Stimulated activated CD8-positive, alpha-beta memory T cell treated with anti-CD3 and anti-CD28 coated beads, Interleukin-2, amount 100 ng/mL, for 1 hour (primary cell): ENCODE measurements at places on chromosomes 7 and 10.

GRCh38 chr10:29646238-29646902 is 11.6 kb upstream of the SVIL start:
- DNase-seq: no peak

DNA sequence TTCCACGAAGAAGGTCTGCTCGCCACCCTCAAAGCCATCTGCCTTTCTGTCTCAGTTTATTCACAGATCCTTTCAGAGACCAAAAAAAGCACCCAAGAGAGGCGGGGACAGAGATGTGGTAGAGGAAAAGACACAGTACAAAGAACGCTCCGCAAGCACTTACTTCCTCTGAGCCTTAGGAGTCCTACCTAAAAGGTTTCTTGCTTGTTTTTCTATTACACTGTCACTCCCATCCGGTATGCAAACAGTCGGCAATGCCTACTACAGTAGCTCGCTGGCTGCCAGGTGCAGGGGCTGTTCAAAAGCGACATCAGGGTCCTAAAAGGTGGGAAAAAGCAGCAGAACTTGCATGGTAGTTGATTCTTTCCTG is 816 bp downstream of the TECPR1 start:
- no peak for DNase-seq

DNA sequence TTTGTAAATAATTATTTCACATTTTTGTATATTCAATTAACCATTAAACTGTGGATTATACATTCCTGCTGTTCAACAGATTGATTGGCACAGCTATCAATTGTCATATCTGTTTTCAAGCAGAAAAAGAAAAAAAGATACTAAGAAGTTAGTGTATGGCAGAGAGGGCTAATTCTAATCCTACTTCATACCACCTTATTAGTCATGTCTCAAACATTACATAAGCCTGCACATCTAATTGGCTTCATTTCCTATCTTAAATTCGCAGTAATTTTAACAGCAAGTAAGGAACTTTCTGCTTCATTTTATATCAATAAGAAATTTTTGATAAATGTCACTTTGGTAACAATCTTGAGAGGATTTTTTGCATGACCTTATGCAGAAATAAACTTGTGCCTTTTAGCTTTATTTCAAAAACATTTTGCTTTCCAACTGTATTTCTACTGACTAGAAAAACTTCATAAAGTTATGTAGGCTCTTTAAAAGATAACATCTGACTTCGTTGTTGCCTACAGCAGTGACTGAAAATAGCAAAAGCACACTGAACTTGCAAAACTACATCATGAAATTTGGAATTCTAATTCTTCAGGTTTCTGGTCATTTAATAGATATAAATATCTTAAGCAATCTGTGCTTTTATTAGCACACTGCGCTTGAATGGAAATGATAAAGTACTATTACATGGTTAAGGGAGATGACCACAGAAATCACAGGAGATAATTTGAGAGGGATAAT is 111.5 kb downstream of the SEMA3C start:
- no peak for DNase-seq

GRCh38 chr10:93390306-93391090 is 91.6 kb downstream of the MYOF start:
- no peak for DNase-seq

- no peak for DNase-seq
These were observed 141.3 kb upstream of the FZD8 start for GRCh38 chr10:35783305-35783838.

GRCh38 chr7:123845823-123846216 is 851 bp downstream of the HYAL4 start:
- no peak for DNase-seq

- no peak for DNase-seq
These were observed 918.1 kb upstream of the POT1 start for GRCh38 chr7:125847692-125848091.

DNA sequence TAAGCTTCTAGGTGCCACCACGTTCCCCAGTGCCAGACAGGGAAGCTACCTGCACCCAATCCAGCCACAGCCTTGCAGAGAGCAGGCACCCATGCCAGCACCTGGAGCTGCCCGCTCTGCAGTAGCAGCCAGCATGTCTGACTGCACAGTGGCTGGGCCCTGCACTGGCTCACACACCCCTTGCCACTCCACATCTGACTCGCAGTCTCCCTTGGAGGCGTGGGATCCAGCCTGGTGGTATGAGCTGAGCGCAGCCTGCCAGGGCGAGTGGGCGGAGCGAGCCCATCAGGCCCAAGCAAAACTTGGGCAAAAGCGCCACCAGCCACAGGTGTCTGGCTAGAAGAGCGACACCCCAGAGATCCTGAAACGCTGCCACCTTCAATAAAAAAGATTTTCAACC is 30.1 kb downstream of the CRTAC1 start:
- no peak for DNase-seq

- no peak for DNase-seq
These were observed 1.0 kb downstream of the PFKP start for GRCh38 chr10:3068201-3068967.

DNA sequence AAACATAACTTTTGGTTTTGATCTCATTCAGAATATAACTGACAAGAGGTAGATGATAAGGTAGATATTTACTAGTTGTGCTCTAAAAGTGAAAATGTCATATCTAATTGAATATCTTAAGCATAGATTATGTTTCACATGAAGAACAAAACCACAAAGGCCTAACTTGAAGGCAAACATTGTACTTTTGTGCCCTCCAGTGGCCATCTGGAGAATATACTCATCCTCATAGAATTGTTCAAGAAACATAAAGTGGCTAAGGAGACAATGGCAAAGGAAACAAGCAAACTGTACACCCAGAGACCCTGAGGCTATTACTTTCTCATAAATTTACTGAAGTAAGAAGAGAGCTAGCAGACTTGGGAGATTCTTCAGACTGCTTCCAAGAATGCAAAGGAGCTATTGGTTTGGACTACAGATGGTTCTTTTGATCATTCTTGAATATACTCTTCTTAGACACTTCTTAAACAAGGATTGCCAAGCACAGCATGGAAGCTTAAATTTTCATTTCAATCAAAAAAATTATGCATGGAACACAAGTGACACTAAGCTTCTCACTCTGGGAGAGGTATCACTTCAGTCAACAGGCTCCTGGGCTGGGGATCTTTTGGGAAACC is 98.2 kb upstream of the DKK1 start:
- no peak for DNase-seq

DNA sequence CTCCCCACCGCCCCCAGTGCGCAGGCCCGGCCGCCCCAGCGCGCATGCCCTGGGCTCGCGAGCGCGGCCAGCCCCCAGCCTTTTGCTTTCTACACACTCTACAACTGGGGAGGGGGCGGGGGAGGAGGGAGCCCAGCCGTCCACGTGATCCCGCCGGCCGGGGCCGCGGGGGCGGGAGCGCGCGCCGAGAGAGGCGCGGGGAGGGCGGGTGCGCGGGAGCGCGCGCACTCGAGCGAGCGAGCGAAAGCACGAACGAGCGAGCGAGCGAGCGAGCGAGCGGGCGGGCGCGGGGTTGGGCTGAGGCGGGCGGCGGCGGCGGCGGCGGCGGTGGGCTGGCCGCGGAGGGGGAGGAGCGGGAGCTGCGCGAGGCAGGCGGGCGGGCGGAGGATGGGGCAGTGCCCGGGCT is at the start of gene AUTS2:
Gene AUTS2 (plus strand): TSS at position 395 of the 406 bp plus-strand sequence. CDS start 1,179 bp downstream, outside the sequence.
- DNase-seq: no peak

DNA sequence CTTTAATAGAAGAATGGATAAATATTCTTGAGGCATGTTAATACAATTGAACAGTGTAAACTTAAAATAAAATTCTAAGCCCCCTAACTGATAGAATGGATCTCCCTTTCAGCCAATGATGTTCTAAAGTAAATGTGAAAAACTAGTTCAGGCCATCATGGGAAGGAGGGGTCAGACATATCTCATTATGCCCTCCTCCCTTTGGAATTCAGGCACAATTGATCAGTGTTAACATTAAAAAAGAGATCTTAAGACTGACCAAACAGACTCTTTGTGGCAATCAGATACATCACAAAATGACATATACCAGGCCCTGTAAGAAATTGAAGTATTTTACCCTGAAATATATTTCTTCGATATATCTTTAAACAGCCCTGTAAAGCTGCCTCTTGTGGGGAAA is 683.0 kb upstream of the LRRTM3 start:
- DNase-seq: no peak

GRCh38 chr7:157271315-157271990 is 65.4 kb upstream of the DNAJB6 start:
- DNase-seq: no peak

DNA sequence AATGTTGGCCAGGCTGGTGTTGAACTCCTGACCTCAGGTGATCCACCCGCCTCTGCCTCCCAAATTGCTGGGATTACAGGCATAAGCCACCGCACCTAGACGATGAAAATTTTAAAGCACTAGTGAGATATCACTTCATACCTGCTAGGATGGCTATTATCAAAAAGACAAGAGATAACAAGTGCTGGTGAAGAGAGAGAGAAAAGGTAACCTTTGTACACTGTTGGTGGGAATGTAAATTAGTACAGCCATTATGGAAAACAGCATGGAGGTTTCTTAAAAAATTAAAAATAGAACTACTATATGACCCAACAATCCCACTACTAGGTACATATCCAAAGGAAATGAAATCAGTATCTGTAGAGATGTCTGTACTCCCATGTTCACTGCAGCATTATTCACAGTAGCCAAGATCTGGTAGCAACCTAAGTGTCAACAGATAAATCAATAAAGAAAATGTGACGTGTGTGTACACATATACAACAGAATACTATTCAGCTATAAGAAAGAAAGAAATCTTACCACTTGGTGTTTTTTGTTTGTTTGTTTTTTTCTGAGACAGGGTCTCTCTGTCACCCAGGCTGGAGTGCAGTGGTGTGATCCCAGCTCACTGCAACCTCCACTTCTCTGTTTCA is 12.5 kb downstream of the MMS19 start:
- no peak for DNase-seq

DNA sequence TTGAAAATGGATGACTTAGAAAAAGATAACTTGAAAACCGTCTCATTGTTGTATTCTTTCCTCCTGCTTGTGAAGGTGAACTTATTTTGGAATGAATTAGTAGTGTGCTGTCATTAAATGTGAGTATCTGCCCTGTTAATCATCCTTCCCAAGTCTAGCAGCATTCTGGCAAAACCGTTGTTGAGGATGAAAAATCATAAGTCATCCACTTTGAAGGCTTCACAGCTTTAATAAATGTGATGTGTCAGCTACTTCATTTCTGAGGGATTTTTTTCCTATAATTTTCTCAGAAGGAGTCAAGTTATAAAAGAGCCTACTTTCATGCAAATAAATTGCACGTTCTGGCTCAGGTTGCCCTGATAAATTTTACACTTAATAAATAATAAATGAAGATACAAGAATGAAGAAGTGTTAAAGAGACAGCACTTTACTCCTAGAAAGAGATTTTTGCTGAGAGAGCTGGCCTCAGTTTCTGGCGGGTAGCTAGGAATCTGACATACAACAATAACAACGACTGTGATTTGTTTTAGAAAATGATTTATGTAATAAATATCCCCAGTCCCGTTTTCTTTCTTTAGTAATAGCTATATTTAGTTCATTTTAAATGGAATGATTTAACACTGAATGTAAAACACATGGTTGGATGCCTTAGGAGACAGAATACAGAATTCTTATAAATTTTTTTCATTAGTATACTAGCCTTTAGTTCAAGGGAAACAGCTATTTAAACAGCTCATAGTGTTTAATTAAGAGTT is 516.5 kb upstream of the KLF6 start:
- DNase-seq: no peak

DNA sequence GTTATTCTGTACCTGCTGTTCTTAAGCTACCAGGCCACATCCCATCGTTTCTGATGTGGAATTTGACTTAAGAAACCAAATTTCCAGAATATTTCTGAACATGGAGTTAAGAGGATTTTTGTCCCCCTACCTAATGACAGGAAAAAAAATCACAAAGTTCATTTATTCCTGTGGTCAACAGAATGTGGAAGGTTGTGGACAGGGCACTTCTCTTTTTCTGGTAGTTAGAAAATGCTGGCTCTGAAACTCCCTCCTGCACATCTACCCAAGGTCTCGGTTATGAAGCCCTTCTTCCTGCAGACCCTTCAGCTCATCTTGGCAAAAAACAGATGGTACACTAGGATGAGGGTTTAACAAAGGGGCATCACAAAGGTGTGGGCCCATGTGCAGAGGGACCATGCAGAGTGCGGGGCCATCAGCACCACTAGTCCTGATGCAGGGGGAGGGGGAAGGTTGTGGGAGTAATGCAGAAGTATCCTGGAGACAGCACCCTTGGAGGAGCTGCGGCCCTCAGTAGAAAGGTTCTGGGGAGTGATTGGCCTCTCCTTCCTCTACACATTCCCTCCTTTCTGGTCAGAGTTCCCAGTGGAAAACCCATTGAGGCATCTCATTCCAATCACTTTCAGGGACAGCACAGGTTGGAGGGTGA is 9.8 kb downstream of the ALOX5 start:
- DNase-seq: no peak

GRCh38 chr10:11177926-11178471 is 160.3 kb downstream of the CELF2 start:
- DNase-seq: no peak

GRCh38 chr10:75403939-75404814 is 2.6 kb upstream of the ZNF503 start:
- no peak for DNase-seq

GRCh38 chr10:6956562-6956961 is 376.5 kb upstream of the PRKCQ start:
- no peak for DNase-seq

- DNase-seq: no peak
These were observed 22.4 kb downstream of the GNG11 start for GRCh38 chr7:93943816-93944540.

DNA sequence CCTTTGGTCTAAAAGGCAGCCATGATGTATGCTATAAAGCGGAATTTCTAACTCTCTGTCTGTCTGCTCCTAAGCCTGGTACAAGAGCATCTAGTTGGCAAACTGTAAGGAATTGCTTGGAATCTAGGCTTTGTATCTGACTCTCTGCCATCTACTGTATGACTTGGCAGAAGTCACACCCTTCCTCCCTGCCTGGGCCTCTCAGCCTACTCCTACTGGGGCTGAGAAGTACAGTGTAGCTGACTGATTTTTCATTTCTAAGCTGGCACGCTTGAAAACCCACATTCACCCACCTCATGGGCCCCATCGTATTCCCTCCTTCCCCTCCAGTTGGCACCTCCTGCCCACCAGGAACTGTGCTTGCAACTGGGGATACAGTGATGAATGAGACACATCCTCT is 435.2 kb downstream of the PLXNA4 start:
- no peak for DNase-seq

GRCh38 chr7:45237788-45238461 is 80.3 kb downstream of the RAMP3 start:
- DNase-seq: no peak

DNA sequence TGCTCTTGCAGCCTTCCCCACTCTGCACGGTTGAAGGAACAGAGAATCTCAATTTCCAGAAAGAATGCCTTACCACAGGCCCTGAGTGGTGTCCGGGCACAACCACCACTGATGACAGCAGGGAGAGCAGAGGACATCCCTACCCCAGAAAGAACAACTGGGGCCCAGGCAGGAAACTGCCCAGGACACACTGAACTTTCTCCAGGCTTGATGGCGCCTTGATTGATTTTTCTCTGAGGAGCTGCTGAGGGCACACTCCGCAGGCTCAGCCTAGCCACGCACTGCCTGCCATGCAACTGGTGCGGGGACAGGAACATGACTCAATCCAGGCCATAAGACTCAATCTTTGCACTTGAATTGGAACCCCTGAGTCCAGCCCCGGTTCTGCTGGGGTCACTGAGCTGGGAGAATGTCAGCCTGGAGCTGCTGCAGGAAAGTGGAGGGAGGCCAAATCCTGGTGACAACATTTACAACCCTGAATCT is 5.9 kb downstream of the AKR1B1 start:
- no peak for DNase-seq
